ENCODE measurements at places on chromosomes 2 and 18.

- no peak for DNase-seq
Observed at GRCh38 chr2:56132138-56132537, 51.7 kb upstream of the CCDC85A start.

DNA sequence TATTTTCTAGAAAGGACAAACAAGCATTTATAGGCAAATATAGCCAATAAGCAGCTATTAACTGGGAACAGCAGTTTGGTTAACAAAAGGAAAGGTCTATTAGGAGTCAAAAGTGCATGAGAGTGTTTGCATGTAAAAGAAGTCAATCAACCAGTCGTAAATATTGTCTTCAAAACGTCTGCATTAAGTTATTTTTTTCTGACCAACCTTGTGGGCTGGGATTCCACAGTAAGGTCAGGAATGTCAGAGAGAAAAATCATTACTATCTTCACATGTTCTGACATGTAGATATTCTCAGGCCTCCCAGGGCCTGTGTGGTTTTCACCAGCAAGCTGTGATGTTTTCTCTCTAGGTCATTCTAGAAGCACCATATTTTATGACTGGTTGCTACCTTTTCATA, 922.5 kb downstream of the SUCLG1 start:
- DNase-seq, result no peak

DNA sequence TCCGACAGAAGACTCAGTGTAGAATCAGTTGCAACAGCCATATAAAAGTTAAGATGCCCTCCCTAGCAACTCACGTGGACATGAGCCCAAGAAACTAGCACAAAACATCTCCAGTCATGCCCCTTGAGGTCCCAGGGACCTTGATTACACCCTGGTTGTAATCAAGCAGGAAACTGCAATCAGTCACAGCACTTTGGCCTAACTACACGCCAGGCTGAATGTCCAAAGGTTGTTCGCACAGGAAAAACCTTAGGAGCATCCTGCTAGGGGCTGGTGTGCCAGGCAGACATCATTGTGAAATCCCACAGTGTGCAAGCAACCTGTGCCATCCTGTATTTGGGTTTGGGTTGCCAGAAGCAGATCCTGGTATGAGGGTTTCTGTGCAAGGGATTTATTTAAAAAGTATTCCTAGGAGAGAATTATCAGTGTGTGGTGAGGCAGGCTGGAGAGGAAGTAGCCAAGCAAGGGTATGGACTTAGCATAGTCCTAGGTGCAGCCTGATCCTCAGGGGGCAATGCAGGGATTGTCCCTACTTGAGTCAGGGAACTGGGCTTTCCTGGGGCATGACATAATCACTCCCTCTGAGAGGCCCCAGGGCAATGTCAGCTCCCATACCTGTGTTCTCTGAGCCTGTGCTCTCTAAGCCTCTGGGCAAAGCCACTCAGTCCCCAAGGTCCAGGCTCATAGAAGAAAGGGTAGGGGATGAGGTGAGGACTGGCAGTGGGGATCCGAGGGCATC, 17.8 kb upstream of the SULT1C2 start:
- no peak for DNase-seq

DNA sequence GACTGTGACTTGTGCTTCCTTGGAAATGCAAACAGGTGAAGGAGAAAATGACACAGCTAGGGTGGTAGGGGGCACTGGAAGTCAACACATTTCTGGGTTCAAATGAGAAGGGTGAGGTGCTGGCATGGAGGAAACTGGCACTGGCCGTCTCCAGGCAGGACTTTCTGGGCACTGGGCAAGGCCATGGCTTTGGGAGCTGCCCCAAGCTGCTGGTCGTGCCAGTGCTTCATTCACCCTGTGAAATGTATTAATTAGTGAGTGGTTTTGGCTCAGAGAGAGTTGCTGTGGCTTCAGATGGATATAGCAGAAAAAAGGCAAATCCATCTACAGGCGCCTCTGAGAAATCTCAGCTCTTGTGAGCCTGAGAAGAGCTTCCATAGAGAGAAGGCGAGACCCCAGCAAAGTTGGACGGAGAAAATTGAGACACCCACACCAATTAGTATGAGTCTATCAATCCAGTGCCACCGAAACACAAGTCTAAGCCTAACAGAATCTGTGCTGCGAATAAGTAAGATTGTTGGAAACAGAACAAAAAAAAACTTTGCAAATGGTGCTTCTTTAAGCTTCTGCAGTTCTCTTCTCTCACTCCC, 202.1 kb upstream of the TNP1 start:
- DNase-seq, result no peak

DNA sequence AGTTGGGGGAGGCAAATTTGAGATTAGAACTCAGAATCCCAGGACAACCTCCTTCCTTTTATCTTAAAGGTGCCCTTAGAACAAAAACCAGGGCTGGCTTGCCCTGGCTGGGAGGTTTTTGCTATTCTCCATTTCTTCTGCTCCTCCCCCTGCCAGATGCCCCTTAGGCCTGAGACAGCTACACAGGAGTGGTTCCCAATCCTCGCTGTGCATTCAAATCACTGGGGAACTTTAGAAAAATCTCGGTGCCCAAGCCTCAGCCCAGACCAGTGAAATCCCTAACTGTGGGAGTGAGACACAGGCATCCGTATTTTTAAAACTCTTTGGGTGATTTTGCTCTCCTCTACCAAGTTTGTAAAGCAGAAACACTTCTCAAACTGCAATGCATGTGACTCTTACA, 38.8 kb downstream of the LBH start:
- no peak for DNase-seq

DNA sequence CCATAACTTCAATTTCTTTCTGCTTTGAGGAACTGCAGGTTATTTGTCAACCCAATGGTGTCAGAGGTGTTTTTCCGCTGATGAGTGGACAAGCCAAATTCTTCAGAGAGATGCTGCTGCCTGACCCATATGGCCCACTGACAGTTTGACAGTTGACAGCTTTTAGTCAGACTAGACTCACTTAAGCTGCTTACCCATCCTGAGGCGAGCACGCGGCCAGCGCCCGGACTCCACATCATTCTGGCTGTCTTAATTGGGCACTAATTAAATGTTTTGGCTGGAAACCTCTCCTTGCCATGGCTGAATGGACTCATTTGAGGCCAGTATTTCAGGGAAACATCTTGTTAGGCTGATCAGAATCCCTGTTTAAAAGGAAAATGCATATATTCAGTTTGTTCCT, 316.1 kb upstream of the FANCL start:
- no peak for DNase-seq

All from DND-41 (cell line).